ENCODE measurements at places on chromosomes 7 and 10.

- DNase-seq: no peak
These were observed 254.1 kb downstream of the DIP2C start for GRCh38 chr10:435397-435796.

- no peak for DNase-seq
These were observed 32.9 kb upstream of the BHLHA15 start for GRCh38 chr7:98178321-98178720.

- no peak for DNase-seq
These were observed 93.1 kb upstream of the PDE1C start for GRCh38 chr7:32163141-32163806.

- no peak for DNase-seq
These were observed 178.6 kb downstream of the RPS24 start for GRCh38 chr10:78212060-78212785.

GRCh38 chr7:139661043-139661440 lies 116.8 kb downstream of the HIPK2 start:
- DNase-seq: no peak

GRCh38 chr10:20890009-20890408 lies 7.1 kb downstream of the NEBL start:
- DNase-seq: no peak

DNA sequence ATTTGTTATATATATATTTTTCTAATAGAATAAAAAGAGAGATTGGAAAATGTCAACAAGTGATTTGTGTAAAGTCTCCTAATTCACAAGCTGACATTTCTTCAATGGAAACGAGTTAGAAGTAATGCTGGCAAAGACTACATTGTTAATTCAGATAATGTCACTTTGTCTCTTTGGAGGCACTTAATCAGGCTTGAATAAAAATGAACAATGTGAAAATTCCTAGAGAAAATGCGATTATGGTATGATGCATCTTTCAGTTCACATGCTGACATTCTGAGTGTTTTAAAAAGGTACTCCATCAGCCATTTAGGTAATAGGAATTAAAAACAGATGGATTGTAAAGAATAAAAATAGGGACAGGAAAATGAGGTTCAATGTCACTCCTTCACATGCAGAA lies 100.1 kb downstream of the SLC13A1 start:
- DNase-seq: no peak

GRCh38 chr10:123639131-123639530 lies 27.0 kb upstream of the GPR26 start:
- DNase-seq: no peak

DNA sequence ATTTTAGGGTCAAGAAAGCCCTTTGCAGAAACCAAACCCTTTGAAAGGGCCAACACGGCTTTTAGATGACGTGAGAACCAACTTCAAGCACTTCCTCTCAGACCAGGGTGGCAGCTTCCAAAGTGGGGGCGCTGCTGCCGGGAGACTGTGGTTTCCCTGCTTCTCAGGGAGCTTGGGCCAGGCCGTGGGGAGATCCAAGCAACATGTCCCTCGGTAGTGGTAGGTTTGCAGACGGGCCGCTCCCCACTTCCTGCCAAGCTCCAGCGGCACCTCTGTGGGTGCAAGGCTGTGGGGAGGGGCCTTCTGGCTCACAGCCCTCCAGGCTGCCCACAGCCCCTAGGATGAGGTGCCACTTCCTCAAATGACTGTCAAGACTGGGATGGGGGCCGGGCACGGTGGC lies 132.4 kb downstream of the FAM53B start:
- DNase-seq: no peak

- DNase-seq: no peak
These were observed 28.1 kb upstream of the CDH23 start for GRCh38 chr10:71368643-71369042.

- DNase-seq: no peak
These were observed 73.7 kb downstream of the INSIG1 start for GRCh38 chr7:155371331-155371883.

DNA sequence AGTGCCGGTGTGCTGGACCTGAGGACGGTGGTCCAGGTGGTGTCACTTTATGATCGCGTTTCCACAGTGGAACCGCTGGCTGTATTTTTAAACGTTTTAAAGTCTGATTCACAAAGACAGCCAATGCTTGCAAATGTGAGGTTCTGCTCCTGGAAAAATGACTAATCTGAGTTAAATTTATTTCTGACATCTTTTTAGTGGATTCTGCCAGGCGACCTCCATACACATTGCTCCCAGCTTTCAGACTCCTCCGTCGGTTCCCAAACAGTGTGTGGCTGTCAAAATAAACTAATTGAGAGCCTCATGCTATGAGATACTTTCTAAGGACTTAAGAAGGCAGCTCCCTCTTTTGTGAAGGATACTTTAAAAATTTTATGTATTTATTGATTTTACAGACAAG lies 12.7 kb upstream of the TTYH3 start:
- DNase-seq: no peak

DNA sequence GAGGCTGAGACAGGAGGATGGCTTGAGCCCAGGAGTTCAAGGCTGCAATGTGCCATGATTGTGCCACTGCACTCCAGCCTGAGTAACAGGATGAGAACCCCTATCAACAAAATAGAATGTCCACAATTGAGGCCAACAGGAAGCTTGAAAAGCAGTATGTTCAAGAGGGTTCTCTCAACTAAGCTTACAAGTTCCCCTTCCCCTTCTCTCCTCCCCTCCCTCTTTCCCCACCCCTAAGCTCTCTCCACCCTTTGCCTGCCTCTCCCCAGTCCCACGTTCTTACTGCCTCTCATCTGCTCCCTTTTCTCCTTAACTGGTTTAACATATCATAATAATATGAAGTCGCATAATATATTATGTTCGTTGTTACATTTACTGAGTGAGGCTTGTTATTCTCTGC lies 35.4 kb downstream of the KIAA1549 start:
- DNase-seq: no peak

GRCh38 chr10:112275512-112276245 lies 7.5 kb upstream of the TECTB start:
- DNase-seq: no peak

GRCh38 chr10:127715782-127716378 lies 21.1 kb upstream of the FOXI2 start:
- DNase-seq: no peak

DNA sequence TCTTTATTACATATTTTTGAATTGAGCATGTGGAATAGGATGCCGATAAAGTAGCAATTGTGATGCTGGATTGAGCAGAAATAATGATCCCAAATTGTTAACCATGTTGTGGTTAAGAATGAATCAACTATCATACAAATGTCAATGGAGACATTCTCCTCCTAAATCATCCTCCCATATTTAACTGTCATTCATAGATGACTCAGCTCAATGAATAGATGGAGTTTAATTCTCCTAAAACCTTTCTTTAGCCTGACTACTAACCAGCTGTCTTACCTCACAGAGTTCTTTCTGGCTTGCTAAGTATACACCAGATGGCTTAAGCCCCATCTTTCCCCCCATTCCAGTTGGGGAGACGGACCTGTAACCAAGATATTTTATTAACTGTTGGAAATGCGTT lies 23.4 kb upstream of the NPS start:
- DNase-seq: no peak

DNA sequence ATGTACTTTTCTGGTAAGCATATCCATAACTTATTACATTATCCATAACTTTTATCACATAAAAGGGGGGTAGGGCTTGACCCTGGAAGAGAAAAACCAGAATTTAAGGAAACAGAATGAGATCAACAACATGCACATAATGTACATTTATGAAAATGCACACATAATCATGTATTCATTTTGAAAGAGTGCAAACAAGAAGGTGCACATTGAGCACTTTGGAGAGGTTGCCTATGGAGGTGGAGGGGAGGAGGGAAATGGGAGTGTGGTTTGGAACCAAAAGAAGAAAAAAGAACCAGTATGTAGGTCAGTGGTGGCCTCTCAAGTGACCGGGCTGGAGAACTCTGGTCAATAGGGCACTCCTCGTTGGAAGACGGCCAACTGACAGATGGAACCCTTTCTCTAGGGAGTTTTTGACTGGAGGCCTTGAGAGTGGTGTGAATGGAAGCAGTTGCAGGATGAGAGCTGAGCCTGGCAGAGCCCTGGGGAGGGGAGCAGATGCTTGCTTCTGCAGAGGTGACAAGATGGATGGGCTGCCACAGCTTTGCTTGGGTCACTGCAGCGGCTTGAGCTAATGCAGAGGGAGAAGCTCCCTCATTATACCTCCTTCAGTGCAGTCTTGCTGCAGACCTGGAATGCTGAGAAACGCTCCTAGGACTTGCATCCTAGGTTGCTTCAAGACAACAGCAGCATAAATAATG lies 192.7 kb downstream of the SEC23IP start:
- DNase-seq: no peak

GRCh38 chr7:4166340-4166739 lies 515.8 kb upstream of the FOXK1 start:
- no peak for DNase-seq

DNA sequence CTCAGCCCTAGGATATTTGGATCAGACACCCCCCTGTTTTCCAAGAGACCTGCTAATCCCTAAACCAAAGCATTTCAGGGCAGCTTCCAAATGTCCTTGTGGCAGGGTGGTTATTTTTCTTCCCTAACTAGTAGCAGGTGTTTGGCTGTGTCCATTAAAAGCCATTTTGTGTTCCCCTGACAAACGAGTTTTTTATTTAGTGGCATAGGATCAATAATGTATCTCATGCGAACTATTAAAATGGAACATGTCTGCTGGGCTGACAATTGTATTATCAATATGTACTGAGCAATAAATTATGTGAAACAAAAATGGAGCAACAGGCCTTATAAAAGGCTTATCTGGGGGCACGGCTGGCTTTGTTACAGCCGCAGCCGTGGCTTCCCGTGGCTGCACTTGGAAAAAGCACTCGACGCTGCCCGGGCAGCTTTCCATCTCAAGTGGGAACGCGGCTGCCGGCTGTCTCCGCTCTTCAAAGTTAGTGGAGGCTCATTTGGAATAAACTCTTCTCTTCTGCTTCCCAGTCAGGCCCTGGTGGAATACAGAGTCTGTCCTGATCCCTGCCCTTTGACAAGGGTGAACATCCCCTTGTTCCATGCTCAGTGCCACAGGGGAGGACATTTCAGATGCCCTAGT lies 554.3 kb downstream of the TYW1 start:
- no peak for DNase-seq

DNA sequence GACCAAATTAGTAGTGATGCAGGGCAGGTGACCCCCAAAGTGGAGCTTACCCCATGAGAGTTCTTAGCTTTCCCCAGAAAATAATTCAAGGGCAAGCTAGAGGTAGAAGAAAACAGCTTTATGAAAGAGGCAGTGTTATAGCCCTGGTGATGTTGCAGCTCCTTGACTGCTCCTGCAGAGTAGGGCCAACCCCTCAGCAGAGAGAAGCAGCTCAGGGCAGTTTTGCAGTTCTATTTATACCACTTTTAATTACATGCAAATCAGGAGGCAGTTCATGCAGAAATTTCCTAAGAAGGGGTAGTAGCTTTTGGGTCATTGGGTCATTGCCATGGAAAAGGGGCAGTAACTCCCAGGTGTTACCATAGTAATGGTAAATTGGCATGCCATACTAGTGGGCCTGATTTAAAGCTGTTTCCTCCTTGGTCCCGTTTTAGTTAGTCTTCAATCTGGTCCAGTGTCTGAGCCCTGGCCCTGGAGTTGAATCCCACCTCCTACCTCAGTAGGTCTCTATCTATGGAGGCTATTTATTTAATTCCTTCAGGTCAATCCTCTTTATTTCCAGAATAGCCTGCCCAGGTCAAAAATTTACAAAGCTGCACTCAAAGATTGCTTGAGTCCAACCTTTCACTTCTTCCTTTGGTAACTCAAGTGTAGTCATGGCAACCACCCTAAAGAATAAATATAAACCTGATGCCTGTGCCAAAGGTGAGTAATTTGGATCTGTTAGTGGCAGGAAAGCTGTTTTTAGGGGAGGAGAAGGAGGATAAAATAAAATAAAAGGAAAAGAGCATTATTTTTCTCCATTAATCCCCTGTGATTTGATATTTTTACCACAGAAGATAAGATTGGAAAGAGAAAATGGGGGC lies 29.5 kb downstream of the PLXDC2 start:
- no peak for DNase-seq

DNA sequence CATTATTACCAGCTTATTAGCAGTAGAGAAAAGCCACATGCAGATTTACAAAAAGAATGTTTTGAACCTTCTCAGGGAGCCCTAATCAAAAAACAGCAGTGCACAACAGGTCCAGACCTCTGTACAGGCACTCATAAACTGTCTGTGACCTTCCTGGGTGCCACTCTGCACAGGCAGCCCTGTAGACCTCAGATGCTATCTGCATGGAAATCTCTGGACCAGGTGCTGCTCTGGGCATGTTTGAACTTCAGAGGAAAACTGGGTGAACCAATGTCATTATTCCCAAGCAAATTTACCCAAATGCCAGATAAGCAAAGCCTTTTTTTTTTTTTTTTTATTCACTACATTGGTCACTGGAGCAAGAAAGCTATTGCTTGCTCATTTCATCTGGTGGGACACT lies 104.2 kb downstream of the NPY start:
- no peak for DNase-seq

GRCh38 chr7:132742189-132742612 lies 165.9 kb upstream of the PLXNA4 start:
- DNase-seq: no peak

DNA sequence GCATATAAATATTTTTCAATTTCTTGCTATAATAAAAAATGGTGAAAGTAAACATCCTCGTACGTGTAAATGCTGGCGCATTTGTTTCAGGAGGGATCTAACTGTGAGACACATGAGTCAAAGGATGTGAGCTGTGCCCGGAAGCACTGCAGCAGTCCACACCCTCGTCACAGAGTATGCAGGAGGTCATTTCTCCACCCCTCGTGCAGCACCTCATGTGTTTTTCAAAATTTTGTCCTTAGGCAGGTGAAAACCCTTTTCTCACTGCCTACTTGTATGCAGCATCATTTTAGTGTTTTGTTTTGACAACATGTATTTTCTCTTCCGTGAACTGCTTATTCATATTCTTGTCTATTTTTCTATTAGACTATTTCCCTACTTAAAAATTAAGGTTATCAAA lies 162.7 kb downstream of the AVL9 start:
- DNase-seq: no peak

DNA sequence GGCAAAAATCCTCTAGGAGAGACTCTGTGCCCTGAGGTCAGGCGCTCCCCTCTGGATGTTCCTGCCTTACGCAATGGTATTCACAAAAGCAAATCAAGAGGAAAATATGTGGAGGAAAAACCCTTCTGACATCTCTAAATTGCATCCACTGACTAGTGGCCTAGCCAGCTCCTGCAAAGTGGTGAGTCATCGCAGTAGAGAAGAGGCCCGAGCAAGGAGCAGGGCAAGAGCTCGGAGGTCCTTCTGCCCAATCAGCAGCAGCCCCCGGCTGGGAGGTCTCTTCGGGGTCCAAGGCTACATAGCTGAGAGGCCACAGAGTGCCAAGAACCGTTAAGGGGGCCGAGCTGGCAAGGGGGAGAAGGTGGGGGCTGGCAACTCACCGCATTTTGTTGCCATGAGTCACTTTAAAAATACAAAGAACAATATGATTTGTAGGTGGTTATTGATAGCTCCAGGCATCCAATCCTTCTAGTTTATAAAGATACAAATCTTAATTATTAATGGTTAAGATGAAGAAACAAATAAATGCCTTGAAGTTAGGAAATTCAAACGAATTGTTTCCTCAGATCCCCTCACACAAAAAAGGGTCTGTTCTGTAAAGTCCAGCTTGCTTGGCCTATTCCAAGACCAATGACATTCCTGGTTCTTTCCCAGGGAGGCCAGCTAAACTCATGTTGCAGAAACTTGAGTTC lies 161.6 kb downstream of the PKD1L1 start:
- no peak for DNase-seq
